ENCODE measurements at places on chromosomes 5 and 9. TPM values are rescaled to one million over a fixed set of nuclear protein-coding genes. Genes with fewer than 3 reads are reported as not detected.

The CNTFR gene
- not detected for total RNA-seq

The NFIL3 gene
- 78.3 TPM for total RNA-seq

The PPP3R2 gene
- not detected for total RNA-seq

The OR1J2 gene
- total RNA-seq: not detected

The ANKRD18A gene
- total RNA-seq: 2.3 TPM

The IDNK gene
- 3.6 TPM for total RNA-seq

The ASS1 gene
- 11.5 TPM for total RNA-seq

The LMNB1 gene
- total RNA-seq: 198 TPM

The SOX30 gene
- total RNA-seq: 0.11 TPM

The CAMSAP1 gene
- total RNA-seq: 27.0 TPM

The EIF4EBP3 gene
- total RNA-seq: 20.3 TPM

The GABRP gene
- total RNA-seq: not detected

The TUSC1 gene
- 0.25 TPM for total RNA-seq

The PROP1 gene
- not detected for total RNA-seq

The IL7R gene
- total RNA-seq: 142 TPM

The GFI1B gene
- not detected for total RNA-seq

The RASEF gene
- total RNA-seq: not detected

The C9orf153 gene
- total RNA-seq: 0.16 TPM

The PCDHGA4 gene
- total RNA-seq: not detected

The LRRC19 gene
- not detected for total RNA-seq

The ARHGEF39 gene
- 19.9 TPM for total RNA-seq

The ELAVL2 gene
- total RNA-seq: not detected

The FBXL17 gene
- 3.0 TPM for total RNA-seq

The TMEM215 gene
- total RNA-seq: not detected

The PCDHB14 gene
- total RNA-seq: not detected

The HCN1 gene
- total RNA-seq: not detected

The FIBCD1 gene
- total RNA-seq: not detected

The PCDHB2 gene
- not detected for total RNA-seq

The FAM200C gene
- total RNA-seq: 0.97 TPM

The RNF183 gene
- total RNA-seq: 0.27 TPM

The IL4 gene
- total RNA-seq: 1.4 TPM

The PRUNE2 gene
- total RNA-seq: 0.72 TPM

The OMD gene
- total RNA-seq: not detected

The PLAC8L1 gene
- not detected for total RNA-seq

The DHX29 gene
- 11.6 TPM for total RNA-seq

The SPINK6 gene
- not detected for total RNA-seq

The FGD3 gene
- 41.6 TPM for total RNA-seq

The CORO2A gene
- 13.4 TPM for total RNA-seq

The SLC34A1 gene
- 0.43 TPM for total RNA-seq

The RALGDS gene
- 88.2 TPM for total RNA-seq

The PCDHGB2 gene
- 0.11 TPM for total RNA-seq

The SPATA31A1 gene
- total RNA-seq: not detected

The FBXL7 gene
- total RNA-seq: not detected

The OBP2B gene
- total RNA-seq: not detected

The NTNG2 gene
- 2.4 TPM for total RNA-seq

The MYMK gene
- not detected for total RNA-seq

The ANXA1 gene
- total RNA-seq: 36.5 TPM

The ZBTB5 gene
- total RNA-seq: 8.8 TPM

The ARHGEF37 gene
- 1.1 TPM for total RNA-seq

The CTSV gene
- total RNA-seq: 0.34 TPM

The FRRS1L gene
- total RNA-seq: not detected

The PCDHAC2 gene
- not detected for total RNA-seq

The TAS2R1 gene
- not detected for total RNA-seq

The ECM2 gene
- total RNA-seq: not detected

All from activated CD8-positive, alpha-beta T cell treated with anti-CD3 and anti-CD28 coated beads for 36 hours (primary cell).